ENCODE measurements at places on chromosomes 11 and 22.
A peak's percentile ranks its signal among the peaks of the same experiment; 100 is the strongest.

GRCh38 chr11:129412494-129412893, 36.8 kb downstream of the BARX2 start:
- no peak for DNase-seq

DNA sequence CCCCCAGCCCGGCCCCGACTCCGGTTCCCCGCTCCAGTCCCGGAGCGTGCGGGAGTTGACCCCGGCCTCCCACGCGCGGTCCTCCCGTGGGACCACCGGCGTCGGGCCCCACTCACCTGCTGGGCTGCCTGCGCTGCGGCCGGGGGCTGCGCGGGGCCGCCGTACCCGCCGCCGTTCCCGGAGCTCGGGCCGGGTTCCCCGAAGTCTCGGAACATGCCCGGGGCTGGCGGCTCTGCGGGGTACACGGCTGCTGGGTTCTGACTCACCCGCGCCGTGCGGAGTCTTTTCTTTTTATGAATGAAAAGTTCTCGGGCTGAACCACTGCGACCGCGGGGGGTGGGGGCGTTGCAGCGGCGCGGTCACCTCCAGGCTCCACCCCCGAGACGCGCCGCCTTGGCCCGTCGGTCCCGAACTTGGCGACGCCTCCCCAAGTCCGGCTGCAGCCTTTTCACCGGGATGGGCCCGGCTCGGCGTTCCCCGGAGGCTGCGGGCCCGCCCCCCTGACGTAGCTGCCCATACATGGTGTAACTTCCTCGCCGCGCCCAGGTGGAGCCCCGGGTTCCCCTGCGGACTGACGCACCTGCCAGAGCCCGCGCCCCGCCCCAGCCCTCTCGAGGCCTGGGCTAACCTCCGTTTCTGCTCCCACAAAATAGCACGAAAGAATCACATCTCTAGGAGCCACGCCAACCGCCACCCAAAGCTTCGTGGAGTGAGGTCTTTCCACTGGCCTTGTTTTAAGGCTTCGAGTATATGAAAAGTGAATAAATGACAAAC, at the start of gene FOSL1:
FOSL1 (minus strand) TSS at position 264 of the 774 bp plus-strand sequence; CDS start at position 215, 49 bp downstream.
- peak; percentile 90 for DNase-seq

- DNase-seq = peak; percentile 58
Measured at GRCh38 chr22:31625661-31626426, 36.2 kb downstream of the PISD start.

- DNase-seq = no peak
Measured at GRCh38 chr11:102933627-102934026, 21.9 kb downstream of the MMP13 start.

DNA sequence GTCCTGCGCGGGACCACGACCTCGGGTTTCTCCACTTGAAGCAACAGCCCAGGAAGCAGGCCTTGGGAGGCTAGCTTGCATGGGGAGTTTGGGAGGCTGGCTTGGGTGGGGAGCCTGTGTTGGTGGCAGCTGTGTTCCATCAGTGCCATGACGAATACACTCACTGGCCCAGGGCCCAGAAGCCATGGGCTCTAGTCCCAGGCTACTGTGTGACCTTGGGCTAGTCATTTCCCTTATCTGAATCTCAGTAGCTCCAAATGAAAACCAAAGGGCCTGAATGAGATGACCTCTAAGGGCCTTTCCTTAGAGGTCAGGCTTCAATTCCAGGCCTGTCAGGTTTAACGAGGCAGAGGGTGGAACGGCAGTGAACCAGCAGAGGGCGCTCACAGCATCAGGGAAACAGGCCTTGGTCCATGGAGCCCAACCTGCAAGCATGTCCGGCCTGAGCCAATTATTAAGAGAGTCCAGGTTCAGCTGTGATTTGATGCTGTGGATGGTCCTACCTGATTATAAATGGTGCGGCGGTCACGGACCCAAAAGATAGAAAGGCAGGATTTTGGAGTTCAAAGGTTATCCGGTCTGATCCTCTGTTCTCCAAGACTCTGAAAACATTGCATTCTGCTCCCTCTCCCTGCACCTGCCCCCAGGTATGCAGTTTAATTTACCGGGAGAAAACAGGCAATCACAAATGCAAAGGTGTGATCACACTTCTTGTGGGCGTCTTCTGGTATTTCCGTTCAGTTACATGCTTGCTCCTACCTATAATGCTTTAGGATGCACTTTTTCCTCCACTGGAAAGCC, 15.9 kb downstream of the PTPN5 start:
- DNase-seq = peak; percentile 57

DNA sequence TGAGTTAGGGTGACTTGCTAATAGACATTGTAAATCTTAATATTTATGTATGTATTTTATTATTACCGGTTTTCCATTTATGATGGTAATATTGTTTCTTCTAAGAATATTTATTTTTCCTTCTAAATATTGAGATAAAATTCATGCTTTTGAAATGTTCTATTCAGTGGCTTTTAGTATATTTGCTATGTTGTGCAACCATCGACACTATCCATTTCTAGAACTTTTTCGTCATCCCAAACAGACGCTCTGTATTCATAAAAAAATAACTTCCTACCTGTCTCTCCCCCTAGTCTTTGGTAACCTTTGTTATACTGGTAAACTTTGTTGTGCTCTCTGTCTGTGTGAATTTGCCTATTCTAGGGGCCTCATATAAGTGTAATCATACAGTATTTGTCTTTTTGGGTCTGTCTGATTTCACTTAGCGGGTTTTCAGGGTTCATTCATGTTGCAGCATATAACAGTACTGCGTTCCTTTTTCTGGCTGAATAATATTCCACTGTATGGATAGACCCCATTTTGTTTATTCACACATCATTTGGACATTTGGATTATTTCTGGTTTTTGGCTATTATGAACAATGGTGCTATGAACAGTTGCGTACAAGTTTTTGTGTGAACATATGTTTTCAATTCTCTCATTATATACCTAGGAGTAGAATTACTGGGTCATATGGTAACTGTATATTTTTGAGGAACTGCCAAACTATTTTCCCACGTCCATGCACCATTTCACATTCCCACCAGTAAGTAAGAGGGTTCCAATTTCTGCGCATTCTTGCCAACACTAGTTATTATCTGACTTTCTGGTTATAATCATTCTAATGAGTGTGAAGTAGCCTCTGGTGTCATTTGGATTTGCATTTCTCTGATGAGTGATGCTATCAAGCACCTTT, 15.9 kb downstream of the NEAT1 start:
- DNase-seq = no peak

DNA sequence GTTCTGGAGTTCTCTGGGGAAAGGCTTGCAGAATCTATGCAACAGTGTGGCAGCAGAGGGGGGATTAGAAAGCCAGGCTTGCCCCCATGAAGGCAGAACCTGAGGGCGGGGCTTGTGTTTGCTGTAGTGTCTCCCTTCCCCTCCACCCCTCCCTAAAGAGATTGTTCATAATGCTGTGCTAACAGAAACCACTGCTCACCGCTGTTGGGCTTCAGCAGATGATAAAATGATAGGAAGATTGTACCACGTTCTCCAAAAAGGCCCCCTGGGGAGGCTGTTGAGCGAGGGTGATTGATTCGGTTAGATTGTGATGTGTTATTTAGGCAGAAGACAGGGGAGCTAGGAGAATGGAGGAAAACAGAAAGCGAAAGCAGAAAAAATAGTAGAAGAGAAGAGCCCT, 215.2 kb upstream of the NCAM1 start:
- no peak for DNase-seq

DNA sequence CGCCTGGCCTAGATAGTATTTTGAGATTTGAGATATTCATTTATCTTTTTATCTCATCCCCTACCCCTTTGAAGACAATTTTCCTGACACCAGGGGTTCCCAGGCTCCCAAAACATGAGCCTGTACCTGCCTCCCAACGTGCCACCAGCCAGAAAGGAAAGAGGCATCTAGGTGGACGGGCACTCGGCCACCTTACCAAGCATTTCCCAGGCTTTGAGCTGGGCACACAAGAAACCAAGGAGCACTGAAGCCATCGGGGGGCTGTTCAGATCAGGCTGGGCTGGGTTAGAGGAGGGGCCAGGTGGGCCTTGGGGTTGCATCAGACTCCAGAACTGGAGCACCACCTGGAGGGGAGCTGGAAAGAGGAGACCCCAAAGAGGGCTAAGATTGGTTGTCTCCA, 28.5 kb upstream of the BAIAP2L2 start:
- DNase-seq = no peak

DNA sequence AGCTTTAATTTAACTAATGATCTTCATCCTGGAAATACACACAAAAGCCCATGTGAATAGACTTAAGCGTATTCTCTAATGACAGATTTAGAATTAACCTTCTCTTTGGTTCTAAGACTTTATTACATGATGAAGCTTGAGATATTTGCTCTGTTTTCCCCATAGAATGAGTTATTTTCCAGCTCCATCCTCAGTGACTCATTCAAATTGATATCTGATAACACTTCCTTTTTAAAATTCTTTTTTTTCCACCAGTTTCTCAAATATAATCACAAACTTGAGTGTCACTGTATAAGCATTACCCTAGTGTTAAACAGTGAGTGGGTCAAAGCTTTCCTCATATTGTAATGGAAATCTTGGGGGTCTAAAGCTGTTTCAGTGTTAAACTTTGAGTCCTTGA, 535.8 kb downstream of the KCNA4 start:
- DNase-seq = no peak

DNA sequence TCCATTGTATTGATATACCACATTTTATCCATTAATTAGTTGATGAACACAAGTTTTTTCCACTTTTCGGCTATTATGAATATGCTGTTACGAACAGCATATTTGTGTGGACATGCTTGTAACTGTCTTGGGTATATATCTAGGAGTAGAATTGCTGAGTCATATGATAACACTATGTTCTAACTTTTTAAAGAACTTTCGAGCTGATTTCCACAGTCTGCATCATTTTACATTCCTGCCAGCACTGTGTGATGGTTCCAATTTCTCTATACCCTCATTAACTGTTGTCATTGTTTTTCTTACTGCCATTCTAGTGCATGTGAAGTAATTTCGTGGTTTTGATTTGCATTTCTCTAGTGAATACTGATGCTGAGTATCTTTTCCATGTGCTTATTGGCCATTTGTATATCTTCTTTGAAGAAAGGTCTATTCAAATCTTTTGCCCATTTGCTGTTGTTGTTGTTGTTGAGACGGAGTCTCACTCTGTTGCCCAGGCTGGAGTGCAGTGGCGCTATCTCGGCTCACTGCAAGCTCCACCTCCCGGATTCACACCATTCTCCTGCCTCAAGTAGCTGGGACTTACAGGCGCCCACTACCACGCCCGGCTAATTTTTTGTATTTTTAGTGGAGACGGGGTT, 7.4 kb upstream of the RCE1 start:
- no peak for DNase-seq

- DNase-seq = no peak
Measured at GRCh38 chr11:23236826-23237555, 376.7 kb upstream of the CCDC179 start.

DNA sequence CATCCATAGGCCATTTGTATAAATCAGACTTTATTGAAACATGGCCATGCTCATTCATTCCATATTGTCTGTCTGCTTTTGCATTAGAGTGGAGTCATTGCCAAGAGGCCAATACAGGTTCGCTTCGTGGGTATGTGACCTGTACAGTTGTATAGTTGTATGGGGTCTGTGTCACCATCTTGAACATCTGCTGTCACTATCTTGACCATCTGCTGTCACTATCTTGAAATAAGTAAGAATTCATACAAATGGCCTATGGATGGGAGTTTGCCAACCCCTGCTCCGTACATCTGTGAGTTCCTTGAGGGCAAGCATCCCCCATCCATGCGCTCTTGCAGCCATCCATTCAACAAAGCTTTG, 44.4 kb upstream of the ANO1 start:
- no peak for DNase-seq

GRCh38 chr11:133723056-133723455, 122.3 kb downstream of the SPATA19 start:
- no peak for DNase-seq

GRCh38 chr22:36252754-36253522, at the start of gene APOL1:
TSS of gene APOL1 (plus strand) at chr22:36253133. CDS start at chr22:36254956, 1,823 bp downstream.
- peak; percentile 65 for DNase-seq

- peak; percentile 14 for DNase-seq
Measured at GRCh38 chr22:40958299-40958698, 7.1 kb downstream of the RBX1 start.

- no peak for DNase-seq
Measured at GRCh38 chr11:28168718-28169117, 60.5 kb downstream of the METTL15 start.

DNA sequence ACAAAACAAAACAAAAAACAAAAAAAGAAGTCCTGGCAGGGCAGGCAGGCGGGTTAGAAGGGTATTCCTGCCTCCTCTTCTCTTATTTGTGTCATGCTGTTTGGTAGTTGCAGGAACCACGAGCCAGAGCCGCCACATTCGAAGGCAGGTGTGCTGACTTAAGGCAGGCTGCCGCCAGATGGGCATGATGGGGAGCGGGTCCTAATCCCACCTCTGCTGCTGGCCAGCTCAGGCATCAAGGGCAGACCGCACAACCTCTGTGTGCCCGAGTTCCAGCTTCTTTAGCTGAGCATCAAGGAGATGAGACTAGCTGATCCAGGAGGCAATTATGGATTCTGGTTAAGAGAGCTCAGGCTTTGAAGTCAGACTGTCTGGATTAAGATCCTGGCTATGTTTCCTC, 12.1 kb downstream of the OAF start:
- no peak for DNase-seq

DNA sequence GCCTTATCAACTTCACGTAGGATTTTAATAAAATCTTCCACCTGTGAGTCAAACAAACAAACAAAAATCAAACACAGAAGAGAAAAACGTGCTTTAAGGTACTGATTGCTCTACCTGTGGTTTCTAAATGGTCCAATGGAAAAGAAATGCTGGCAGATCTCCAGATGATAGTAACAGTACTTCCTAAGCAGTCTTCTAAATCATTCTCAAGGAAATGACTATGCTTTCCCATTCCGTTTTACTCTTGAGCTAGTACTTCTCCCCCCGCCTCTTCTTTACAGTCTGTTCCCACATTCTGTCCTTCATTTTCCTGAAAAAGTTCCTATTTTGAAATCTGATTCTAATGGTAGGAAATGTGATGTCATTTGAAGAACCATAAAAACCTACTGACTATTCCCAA, 25.4 kb downstream of the SAAL1 start:
- no peak for DNase-seq

GRCh38 chr11:124167826-124168231, 15.3 kb upstream of the OR10D3 start:
- no peak for DNase-seq

GRCh38 chr11:924406-925157, 1.1 kb upstream of the AP2A2 start:
- no peak for DNase-seq

DNA sequence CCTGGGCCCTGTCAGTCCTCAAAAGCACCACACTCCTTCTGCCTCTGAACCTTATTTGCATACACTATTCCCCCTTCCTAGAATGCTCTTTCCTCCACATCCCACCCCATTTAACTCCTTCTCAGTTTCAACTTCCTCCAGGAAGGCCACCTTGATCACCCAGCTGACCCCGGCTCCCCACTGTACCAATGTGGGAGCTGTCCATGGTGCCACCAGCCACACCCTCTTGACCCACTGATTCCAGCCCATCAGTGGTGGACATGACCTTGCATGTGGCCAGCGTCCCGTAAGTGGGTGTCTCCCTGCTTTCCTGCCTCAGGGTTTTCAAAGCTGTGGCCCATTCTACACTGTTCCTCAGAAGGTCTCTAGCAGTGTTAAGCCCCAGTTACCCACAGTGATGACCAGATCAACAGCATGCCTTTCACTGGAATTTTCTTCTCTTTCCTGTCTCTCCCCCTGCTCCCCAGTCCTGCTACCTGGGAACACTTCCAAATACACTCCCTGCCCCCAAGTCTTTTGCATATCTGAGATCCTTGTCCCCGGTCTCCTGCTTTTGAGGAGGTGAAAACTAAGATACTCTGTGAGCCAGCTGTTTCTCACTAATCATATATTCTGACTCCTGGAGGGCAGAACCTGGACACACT, 346.6 kb downstream of the MN1 start:
- no peak for DNase-seq

Measured in prostate gland (tissue), 2 donors.